ENCODE measurements at places on chromosomes 4 and X. TPM values are rescaled to one million over a fixed set of nuclear protein-coding genes. Genes with fewer than 3 reads are reported as not detected.
A peak's percentile ranks its signal among the peaks of the same experiment; 100 is the strongest.

DNA sequence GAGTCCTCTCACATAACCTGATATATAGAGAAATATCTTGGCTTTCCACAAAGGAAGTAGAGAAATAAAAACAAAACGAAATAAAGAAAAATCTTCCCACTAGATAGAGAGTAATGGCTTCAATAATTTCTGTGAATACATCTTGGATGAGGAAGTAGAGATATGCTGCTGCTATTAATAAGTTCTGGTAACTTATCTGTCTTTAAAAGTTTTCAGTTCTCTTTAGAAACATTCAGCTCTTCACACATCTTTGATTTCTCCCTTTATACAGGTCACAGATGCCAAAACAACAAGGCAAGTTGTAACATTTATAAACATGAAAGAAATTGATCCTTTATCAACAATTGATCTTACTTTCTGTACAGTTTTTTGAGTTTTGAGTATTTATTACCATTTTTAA is 615.8 kb downstream of the TRAM1L1 start:
- DNase-seq: no peak
- no peaks in the 10 kb centered on the region for H3K4me1 ChIP-seq
- no peaks in the 10 kb centered on the region for H3K36me3 ChIP-seq
- no peaks in the 10 kb centered on the region for H3K27me3 ChIP-seq
- H3K4me3 ChIP-seq: no peak overlapping the region
- no peak overlapping the region for H3K27ac ChIP-seq

- H3K27ac ChIP-seq: no peak overlapping the region
- no peaks in the 10 kb centered on the region for H3K36me3 ChIP-seq
- no peaks in the 10 kb centered on the region for H3K4me1 ChIP-seq
- H3K4me3 ChIP-seq: no peak overlapping the region
- H3K27me3 ChIP-seq: no peaks in the 10 kb centered on the region
Measured at GRCh38 chr4:187417721-187418120, 577.9 kb upstream of the ZFP42 start.

- H3K27me3 ChIP-seq: no peaks in the 10 kb centered on the region
- no peak for DNase-seq
Measured at GRCh38 chr4:14871676-14872430, 130.4 kb upstream of the CPEB2 start.

GRCh38 chrX:131235768-131236545 is 53.1 kb downstream of the IGSF1 start:
- DNase-seq: no peak
- no peaks in the 10 kb centered on the region for H3K36me3 ChIP-seq
- H3K4me3 ChIP-seq: no peak overlapping the region

- H3K27ac ChIP-seq: no peak overlapping the region
- H3K4me3 ChIP-seq: no peak overlapping the region
- H3K36me3 ChIP-seq: no peaks in the 10 kb centered on the region
- no peaks in the 10 kb centered on the region for H3K4me1 ChIP-seq
- H3K27me3 ChIP-seq: no peaks in the 10 kb centered on the region
Measured at GRCh38 chr4:124783847-124784246, 71.3 kb upstream of the ANKRD50 start.

DNA sequence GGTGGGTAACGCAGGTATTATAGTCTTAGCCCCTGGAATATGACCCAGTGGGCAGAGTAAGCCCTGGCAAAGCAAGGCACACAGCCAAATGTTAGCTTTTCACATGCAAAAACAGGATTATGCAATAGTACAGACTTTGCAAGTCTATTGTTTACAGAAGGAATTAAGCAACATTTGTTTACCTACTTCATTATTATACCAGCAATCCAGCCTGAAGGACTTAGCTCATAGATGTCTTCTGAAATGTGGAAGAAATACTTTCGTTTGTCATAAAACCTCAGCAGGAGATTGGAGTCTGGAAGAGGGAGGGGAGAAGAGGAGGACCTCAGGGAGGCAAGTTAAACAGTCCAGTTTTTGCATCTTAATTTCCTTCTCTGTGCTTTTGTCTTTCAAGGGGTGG is 226.7 kb upstream of the CENPE start:
- no peaks in the 10 kb centered on the region for H3K36me3 ChIP-seq
- peak overlapping the region; percentile 92 for H3K4me3 ChIP-seq
- no peaks in the 10 kb centered on the region for H3K27me3 ChIP-seq
- peak overlapping the region; percentile 95 for H3K27ac ChIP-seq
- H3K4me1 ChIP-seq: peaks cover 13% of the 10 kb centered on the region
- no peak for DNase-seq

DNA sequence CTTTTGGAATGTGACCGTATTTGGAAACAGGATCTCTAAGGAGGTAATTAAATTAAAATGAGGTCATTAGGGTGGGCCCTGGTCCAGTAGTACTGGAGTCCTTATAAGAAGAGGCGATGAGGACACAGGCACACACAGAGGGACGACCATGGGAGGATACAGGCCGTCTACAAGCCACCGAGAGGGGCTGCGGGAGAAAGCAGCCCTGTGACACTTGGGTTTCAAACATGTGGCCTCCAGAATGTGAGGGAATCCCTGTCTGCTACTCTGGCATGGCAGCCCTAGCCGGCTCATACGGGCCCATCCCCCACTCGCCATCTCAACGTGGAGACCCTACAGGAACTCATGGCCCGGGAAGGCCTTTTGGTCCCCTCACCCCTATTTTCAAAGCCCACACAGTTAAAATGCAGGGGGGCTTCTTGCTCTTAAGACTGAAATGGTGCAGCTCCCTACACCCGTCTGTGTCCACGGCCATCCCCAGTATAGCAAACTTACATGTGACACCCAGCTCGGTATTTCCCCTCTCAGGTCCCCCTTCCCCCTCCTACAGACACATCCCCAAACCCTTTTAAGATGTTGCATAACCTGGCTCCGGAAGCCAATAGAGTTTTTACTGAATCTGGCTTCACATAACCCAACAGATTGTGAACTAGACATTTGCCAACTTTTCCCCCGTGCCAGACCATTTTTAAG is 124.1 kb upstream of the TBL1X start:
- no peak for DNase-seq
- peak overlapping the region; percentile 80 for H3K27ac ChIP-seq
- no peak overlapping the region for H3K4me3 ChIP-seq
- H3K27me3 ChIP-seq: no peaks in the 10 kb centered on the region
- peaks cover 14% of the 10 kb centered on the region for H3K4me1 ChIP-seq

DNA sequence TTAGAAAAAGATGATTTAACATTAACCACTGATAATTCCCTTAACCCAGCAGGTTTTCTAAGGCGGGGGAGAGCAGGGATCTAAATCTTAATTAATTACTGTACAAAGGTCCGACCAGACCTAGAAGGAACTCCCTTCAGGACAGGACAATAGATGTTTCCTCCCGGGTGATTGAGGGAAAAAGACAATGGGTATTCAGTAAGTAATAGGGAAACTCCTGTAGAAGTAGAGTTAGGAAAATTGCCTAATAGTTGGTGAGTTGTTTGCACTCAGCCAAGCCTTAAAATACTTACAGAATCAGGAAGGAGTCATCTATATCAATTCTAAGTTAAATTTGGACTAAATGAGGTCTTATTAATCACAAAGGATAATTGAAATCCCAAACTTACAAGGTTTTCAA is 5.8 kb upstream of the SRD5A3 start:
- no peaks in the 10 kb centered on the region for H3K36me3 ChIP-seq
- H3K4me3 ChIP-seq: no peak overlapping the region
- no peaks in the 10 kb centered on the region for H3K27me3 ChIP-seq
- H3K4me1 ChIP-seq: no peaks in the 10 kb centered on the region
- no peak overlapping the region for H3K27ac ChIP-seq

- no peaks in the 10 kb centered on the region for H3K36me3 ChIP-seq
- H3K27me3 ChIP-seq: no peaks in the 10 kb centered on the region
- no peak overlapping the region for H3K4me3 ChIP-seq
- DNase-seq: no peak
Measured at GRCh38 chr4:95732061-95732460, 107.8 kb upstream of the PDHA2 start.

- H3K4me3 ChIP-seq: no peak overlapping the region
- no peak for DNase-seq
- H3K27ac ChIP-seq: no peak overlapping the region
- H3K4me1 ChIP-seq: no peaks in the 10 kb centered on the region
Measured at GRCh38 chr4:95216636-95217035, 332.1 kb downstream of the UNC5C start.

- H3K27me3 ChIP-seq: no peaks in the 10 kb centered on the region
- no peaks in the 10 kb centered on the region for H3K36me3 ChIP-seq
- H3K4me3 ChIP-seq: no peak overlapping the region
- no peak overlapping the region for H3K27ac ChIP-seq
- H3K4me1 ChIP-seq: no peaks in the 10 kb centered on the region
Measured at GRCh38 chrX:93229036-93229435, 444.3 kb downstream of the NAP1L3 start.

- no peaks in the 10 kb centered on the region for H3K36me3 ChIP-seq
- no peaks in the 10 kb centered on the region for H3K27me3 ChIP-seq
- H3K4me1 ChIP-seq: no peaks in the 10 kb centered on the region
- no peak overlapping the region for H3K27ac ChIP-seq
- no peak overlapping the region for H3K4me3 ChIP-seq
Measured at GRCh38 chrX:41300758-41301437, 33.1 kb upstream of the DDX3X start.

DNA sequence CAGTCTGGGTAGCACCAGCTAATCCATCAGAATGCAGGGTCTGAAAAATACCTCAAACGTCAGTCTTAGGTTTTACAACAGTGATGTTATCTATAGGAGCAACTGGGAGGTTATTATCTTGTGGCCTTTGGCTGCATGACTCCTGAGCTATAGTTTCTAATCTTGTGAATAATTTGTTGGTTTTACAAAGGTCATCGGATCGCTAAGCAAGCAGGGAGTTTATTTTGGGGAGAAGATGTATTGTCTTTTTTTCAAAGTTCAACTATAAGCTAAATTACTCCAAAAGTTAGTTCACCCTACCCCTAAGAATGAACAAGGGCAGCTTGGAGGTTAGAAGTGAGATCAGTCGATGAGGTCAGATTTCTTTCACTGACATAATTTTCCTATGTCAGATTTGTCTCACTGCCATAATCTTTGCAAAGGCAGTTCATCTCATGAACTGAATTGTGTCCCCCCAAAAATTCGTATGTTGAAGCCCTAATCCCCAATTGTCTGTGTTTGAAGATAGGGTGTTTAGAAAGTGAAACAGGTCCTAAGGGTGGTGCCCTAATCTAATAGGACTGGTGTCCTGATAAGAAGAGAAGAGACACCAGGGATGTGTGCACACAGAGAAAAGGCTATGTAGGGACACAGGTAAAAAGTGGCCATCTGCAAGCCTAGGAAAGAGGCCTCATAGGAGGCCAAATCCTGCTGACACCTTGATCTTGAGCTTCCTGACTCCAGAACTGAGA is 175.8 kb upstream of the GALNT7 start:
- DNase-seq: no peak
- H3K4me3 ChIP-seq: no peak overlapping the region
- no peaks in the 10 kb centered on the region for H3K27me3 ChIP-seq
- H3K4me1 ChIP-seq: no peaks in the 10 kb centered on the region

TBX22 gene
- not detected for total RNA-seq

NDST3 gene
- 2.1 TPM for total RNA-seq

S100G gene
- not detected for total RNA-seq

HEPH gene
- total RNA-seq: 2.4 TPM

TRPC3 gene
- total RNA-seq: 0.08 TPM
